Right atrium auricular region (tissue), 2 donors: ENCODE measurements at places on chromosomes 5 and 9.

- DNase-seq = no peak
These were observed 14.3 kb upstream of the GABRP start for GRCh38 chr5:170769246-170769645.

DNA sequence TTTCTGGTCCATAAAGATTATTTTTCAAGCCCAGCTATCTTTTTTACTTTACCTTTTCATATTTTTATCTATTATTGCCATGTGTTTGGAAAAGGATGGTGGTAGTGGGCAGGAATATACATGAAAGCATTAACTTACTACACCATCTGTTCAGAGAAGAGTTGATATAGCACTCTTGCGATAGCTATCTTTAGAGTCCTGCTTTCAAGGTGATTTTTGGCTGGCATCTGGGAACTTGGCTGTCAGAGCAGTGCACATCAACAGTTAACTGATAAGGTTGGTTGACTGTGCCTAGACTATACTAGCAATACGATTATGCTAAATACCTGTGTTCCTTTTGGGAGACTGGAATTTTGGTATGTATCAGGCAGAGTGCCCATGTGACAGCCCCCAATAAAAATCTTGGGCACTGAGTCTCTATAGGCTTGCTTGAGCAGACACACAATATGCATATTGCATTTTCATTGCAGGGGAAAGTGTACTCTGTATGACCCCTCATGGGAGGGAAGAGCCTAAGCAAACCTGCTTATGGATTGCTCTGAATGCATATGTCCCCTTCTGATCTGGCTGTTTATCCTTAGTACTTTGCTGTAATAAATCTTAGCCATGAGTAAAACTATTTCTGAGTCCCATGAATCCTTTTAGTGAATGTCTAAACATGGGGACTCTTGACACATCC lies 227.6 kb upstream of the C9orf72 start:
- no peak for DNase-seq

DNA sequence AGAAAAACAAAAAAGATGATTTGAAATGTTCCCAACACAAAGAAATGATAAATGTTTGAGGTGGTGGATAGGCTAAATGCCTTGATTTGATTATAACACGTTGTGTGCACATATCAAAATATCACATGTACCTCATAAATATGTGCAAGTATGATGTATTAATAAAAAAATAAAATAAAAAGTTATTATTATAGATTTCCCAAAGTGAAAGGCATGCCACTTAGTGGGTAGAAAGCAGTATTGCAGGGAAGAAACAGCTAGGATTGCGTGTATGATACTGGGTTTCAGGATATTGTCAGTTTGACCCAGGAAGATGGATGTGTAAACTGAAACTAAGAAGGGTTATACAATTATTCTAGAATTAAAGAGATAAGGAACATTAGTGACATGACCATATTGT lies 3.6 kb upstream of the TMEM38B start:
- DNase-seq = no peak

GRCh38 chr5:126852091-126852571 lies 75.2 kb downstream of the LMNB1 start:
- no peak for DNase-seq

- DNase-seq = peak; percentile 38
These were observed 24.9 kb upstream of the GADD45G start for GRCh38 chr9:89579741-89580385.
